ENCODE measurements at places on chromosomes 2 and 18. TPM values are rescaled to one million over a fixed set of nuclear protein-coding genes. Genes with fewer than 3 reads are reported as not detected.

Gene MAL
- total RNA-seq, result 6.1 TPM

Gene ARHGAP15
- total RNA-seq, result 26.5 TPM

Gene POTEC
- not detected for total RNA-seq

Gene TMEM247
- not detected for total RNA-seq

Gene HOXD12
- total RNA-seq, result not detected

Gene IL1RL1
- 0.58 TPM for total RNA-seq

Gene FOXD4L1
- 0.16 TPM for total RNA-seq

Gene NCKAP1
- 8.3 TPM for total RNA-seq
